ENCODE measurements at places on chromosomes 3 and 15. TPM values are rescaled to one million over a fixed set of nuclear protein-coding genes. Genes with fewer than 3 reads are reported as not detected.

DNA sequence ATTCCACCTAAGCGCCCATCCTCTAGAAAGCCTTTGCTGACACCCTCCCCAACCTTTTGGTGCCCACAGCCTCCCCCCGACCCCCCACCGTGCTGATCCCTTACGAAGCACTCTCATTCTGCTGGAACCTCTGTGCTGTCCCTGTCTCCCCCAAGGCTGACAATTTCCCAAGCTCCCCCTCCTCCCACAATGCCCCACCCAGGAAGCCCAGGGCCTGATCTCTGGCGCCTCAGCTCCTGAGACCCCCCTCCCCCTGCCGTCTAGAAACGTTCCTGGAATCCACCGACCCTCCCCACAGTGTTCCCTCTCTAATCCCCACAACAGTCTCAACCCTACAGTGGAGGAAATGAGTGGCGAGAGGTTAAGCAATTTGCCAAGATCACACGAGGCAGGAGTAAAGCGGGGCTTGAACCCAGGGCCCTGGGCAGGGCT is 18.3 kb downstream of the MYL3 start:
- DNase-seq = no peak

GRCh38 chr3:16838561-16838960 is 46.2 kb upstream of the PLCL2 start:
- no peak for DNase-seq

DNA sequence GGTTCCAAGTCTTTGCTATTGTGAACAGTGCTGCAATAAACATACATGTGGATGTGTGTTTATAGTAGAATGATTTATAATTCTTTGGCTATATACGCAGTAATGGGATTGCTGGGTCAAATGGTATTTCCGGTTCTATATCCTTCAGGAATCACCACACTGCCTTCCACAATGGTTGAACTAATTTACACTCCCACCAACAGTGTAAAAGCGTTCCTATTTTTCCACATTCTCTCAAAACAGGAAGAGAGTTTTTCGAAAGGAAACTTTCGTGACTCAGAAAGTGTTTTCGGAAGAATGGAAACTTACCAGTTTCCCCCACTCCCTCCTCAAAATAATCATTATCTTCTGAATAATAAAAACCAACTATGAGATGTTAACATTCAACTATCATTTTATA is 205.8 kb downstream of the ALCAM start:
- DNase-seq = no peak

GRCh38 chr3:23587513-23587912 is 218.2 kb upstream of the UBE2E1 start:
- peak; percentile 20 for DNase-seq

The NTRK3 gene
- 24.1 TPM for total RNA-seq

- DNase-seq = no peak
These were observed 94.6 kb downstream of the ITPR1 start for GRCh38 chr3:4587838-4588105.

DNA sequence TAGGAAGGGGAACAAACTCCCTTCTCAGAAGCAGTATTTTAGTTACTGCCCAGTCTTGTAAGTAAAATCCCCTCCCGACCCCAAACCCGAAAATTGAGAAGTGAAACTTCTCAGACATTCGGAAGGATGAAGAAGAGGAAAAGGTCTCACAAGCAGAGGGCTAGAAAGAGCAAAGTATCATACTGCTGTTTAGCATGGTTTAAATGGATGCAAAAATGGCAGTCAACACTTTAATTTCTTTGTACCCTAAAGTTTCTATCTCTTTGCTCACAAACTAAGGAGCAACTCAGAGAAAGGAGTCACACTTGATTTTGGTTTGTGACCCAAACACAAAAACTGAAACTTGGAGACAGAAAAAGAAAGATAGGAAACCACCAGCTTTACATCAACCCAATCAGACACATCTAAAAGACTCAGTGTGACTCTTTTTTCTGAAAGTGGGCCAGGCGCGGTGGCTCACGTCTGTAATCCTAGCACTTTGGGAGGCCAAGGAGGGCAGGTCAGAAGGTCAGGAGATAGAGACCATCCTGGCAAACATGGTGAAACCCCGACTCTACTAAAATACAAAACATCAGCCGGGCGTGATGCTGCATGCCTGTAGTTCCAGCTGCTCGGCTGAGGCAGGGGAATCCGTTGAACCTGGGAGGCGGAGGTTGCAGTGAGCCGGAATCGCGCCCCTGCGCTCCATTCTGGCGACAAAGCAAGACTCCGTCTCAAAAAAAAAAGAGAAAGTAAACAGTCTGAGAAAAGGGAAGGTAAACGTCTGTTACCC is 63.2 kb upstream of the ATP11B start:
- DNase-seq = no peak

DNA sequence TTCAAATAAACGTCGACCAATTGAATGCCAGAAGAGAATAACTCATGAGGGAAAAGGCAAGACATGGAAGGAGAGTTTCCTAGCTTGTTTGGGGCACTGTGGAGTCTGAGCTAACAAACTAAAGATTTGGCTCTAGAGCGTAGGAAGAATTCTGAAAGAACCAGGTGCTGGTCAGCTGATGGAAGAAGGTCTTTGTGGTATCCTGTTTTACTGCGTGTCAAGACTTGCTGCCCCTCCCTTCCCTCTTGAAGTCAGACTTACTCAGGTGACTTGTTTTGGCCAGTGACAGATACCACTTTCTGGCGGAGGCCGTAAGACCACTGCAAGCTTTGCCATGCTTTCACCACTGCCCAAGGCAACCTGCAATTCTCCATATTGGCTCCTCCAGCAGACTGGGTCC is 673 bp upstream of the HCLS1 start:
- DNase-seq = peak; percentile 15

The SKOR1 gene
- 0.96 TPM for total RNA-seq

The IGSF11 gene
- total RNA-seq = 7.7 TPM

The FRMD4B gene
- total RNA-seq = 29.4 TPM

DNA sequence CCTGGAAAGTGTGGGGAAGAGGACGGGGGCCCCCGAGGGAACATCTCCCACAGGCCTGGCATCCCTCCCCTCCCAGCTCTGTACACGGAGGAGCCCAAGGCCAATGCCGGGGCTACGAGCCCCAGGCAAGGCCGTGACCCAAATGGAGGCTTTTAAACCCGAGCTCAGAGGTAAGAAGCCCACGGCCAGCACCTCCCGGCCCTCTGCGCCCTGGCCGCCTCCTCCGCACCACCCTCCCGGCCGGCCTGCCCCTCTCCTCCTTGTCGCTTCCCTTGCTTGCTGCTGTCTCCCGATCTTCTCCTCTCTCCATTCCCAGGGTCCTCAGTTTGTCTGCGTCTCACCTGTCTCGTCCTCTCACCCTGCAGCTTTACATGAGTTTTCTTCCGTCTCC is 1.3 kb downstream of the MUC4 start:
- no peak for DNase-seq

DNA sequence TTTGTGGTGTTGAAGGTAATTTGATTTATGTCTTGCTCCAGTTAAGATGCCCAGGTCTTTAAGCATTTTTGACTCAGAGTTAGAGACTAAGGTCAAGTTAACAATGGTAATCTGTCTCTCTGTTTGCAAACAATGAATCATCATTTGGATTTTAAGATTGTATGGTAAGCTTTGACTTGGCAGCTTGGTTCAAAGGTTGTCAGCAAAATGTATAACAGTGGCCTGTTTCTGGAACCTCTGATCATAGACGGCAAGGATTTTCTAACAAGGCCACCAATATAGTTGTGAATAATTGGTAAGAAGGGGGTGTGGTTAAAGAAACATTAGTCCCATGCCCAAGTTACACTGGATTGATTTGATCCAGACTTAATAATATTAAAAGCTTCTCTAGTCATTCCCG is 775.2 kb upstream of the GOLIM4 start:
- no peak for DNase-seq

GRCh38 chr3:58463181-58463941 is 28.5 kb upstream of the KCTD6 start:
- DNase-seq = peak; percentile 63

The TMEM40 gene
- total RNA-seq = 4.8 TPM

- peak; percentile 51 for DNase-seq
These were observed 281.2 kb upstream of the DPH6 start for GRCh38 chr15:35827141-35827540.

The PGBD4 gene
- total RNA-seq = 3.9 TPM

GRCh38 chr15:22978691-22979237 is 1.4 kb downstream of the CYFIP1 start:
- DNase-seq = no peak

The CIB1 gene
- 15.9 TPM for total RNA-seq

- DNase-seq = peak; percentile 92
These were observed 440.7 kb upstream of the THBS1 start for GRCh38 chr15:39140060-39140604.

DNA sequence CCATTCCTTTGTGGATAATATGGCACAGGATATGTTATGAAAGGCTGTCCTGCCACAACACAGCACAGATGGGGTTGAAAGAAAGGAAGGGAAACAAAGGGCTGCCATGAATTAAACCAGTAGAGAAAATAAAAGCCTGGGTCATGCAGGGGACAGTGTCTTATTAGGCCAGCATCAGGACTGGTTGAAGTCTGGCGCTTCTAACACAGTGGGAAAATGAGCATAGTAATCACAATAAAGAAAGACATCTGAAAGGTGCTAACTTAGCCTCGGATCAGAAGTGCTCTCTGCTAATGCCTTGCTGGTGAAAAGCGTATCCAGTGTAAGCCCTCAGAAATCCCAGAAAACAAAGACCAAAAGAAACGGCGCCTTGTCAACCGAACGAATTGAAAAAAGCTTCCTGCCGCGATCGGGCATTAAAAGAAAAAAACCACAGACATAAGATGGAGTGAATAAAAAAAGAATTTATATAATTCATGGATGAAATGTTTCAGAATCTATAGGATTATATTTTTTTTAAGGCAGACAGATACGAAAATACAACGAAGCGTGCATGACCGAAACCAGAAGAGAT is 566 bp upstream of the MKRN3 start:
- DNase-seq = no peak

The INKA1 gene
- 7.7 TPM for total RNA-seq

The CMTM8 gene
- total RNA-seq = not detected

GRCh38 chr15:68991723-68992122 is 22.8 kb upstream of the NOX5 start:
- DNase-seq = peak; percentile 93

DNA sequence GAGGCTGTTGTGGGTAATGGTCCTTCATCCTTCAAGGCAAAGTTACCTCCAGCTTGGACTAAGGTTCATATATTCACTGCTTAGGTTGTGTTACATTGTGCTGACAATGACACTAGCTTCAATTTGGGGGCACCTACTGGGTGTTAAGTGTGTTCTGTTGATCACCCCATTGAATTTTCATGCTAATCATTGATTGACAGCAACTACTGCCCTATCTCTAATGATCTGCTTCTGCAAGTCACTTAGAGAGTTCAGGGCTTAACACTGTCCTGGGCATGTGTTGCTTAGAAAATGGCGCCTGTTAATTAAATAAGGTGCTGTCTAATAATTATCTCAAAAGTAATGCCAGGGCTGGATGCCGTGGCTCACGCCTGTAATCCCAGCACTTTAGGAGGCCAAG is 3.4 kb downstream of the FLNB start:
- DNase-seq = no peak

The FRMD5 gene
- total RNA-seq = 5.8 TPM

DNA sequence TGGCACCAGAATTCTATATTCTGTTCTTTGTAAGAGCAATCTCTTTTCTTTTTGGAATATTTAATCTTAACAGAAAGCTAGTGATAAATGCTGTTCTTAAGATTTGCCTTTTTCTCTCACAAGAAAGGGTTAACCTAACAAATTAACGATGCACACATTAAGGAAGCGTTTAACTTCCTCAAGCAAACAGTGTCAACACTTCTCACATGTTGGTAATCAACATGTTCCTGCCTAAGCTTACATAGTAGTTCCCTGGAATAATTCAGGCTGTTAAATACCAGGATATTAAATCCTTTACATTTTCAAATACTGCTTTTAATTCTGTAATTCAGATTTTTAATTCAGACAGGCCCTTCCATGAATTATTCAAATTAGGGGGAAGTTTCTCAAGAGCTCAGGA is 67.4 kb upstream of the RPL35A start:
- DNase-seq = no peak

The TMOD2 gene
- 13.7 TPM for total RNA-seq

DNA sequence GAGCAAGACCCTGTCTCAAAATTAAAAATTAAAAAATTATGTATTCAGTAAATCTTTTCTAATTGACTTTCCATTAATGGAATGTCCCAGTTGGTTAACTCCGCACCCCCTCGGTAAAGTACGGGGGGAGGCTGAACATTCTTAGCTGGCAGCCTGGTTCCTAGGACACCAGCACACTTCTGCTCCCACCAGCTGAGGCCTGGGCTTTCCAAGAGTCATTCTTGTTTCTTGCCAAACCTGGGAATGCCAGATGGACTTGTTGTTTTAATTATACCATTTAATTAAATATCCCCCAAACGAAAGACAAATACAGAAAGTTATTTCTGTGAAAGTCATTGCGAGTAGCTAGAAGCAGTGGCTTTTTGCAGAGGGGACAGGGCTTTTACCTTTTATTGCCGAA is 179.4 kb downstream of the VGLL4 start:
- DNase-seq = no peak

The OCA2 gene
- 41.2 TPM for total RNA-seq

DNA sequence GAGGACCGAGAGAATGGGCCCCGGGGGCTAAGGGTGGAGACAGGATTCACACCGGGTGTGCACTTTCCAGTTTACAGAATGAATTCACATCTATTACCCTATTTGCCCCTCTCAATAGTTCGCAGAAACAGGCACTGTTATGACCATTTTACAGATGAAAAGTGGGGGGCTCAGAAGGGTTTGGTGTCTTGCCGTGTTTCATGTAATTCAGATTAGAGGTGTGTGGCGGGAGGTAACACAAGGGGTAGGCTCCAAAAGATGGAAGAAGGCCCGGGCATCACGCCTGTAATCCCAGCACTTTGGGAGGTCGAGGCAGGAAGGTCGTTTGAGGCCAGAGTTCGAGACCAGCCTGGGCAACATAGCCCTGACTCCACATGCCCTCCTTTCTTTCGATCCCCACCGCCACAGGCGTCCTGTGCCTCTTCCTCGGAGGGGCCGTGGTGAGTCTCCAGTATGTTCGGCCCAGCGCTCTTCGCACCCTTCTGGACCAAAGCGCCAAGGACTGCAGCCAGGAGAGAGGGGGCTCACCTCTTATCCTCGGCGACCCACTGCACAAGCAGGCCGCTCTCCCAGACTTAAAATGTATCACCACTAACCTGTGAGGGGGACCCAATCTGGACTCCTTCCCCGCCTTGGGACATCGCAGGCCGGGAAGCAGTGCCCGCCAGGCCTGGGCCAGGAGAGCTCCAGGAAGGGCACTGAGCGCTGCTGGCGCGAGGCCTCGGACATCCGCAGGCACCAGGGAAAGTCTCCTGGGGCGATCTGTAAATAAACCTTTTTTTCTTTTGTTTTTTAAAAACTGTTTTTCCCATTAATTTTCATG is 3.4 kb downstream of the DUOXA2 start:
- no peak for DNase-seq

The LRRFIP2 gene
- total RNA-seq = 36.4 TPM

The RAB6B gene
- 2.6 TPM for total RNA-seq

- no peak for DNase-seq
These were observed 14.6 kb downstream of the SIN3A start for GRCh38 chr15:75436881-75437280.

The SLC12A1 gene
- 33.5 TPM for total RNA-seq

The SLC51B gene
- not detected for total RNA-seq

DNA sequence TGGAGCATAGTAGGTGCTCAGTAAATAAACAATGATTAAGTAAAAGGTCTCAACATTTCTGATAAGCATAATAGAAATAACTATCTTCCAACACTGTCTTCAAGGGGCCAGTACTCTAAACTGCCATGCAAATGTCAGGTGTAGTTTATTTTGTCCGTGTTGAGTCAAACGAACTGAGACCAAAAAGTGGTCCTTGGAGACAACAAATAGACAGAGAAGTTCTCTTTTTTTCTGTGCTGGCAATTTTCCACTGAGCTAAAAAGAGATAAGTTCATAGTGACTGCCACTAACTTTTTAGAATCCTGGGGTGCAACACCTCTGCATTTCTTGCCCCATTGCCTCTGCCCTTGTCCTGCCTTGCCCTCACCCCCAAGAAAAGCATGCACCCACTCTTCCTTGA is 14.7 kb upstream of the MBNL1 start:
- no peak for DNase-seq
